ENCODE measurements at places on chromosomes 2 and 18. TPM values are rescaled to one million over a fixed set of nuclear protein-coding genes. Genes with fewer than 3 reads are reported as not detected.

DNA sequence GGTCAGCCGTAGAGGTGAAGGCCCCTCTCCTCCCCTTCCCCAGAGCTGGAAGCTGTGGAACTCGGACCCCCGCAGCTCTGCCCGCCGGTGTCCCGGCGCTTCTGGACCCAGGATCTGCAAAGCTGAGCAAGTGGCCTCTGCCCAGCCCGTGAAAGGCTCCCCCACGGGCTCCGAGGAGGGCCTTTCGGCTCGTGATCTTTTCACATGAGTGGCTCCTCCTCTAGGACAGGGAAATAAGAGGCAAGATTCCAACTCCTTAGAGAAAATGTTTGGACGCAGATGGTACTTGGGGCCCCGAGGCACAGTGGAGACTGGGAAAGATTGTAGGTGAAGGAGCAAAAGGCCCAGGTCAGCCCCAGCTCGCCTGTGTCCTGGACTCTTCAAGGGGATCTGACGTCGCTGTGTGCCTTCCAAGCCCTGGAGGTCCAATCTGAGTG lies 48.2 kb upstream of the SP3 start:
- no peak for DNase-seq

GRCh38 chr18:62999392-62999791 lies 284.1 kb downstream of the PHLPP1 start:
- peak; percentile 44 for DNase-seq

GRCh38 chr2:194116861-194117260 lies 1540.2 kb upstream of the SLC39A10 start:
- no peak for DNase-seq

DNA sequence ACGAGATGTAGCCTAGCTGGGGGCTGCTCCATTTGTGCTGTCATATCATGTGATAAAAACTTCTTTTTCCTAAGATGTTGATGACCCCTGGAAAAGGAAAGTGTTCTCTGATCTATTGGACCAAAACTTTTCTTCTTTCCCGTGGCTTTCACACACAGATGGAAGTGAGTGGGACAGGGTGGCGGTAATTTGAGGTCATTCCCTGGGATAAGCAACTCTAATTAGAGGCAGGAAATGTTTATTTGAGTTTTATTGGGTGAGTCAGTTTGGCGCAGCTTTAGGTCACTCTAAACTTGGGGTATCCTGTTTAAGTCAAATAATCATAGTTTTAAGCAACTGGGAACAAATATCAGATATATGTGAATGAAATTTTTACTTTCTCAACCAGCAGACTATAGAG lies 221.0 kb upstream of the EPAS1 start:
- no peak for DNase-seq

RESP18 gene
- total RNA-seq = not detected

GAREM2 gene
- total RNA-seq = 12.8 TPM

All from G401 (cell line).